Temporal lobe (tissue), 4 donors: ENCODE measurements at places on chromosomes 4 and X. TPM values are rescaled to one million over a fixed set of nuclear protein-coding genes. Genes with fewer than 3 reads are reported as not detected.

Gene ARHGAP36
- total RNA-seq: under 0.01 TPM

Gene P2RY8
- not detected for total RNA-seq

Gene SGMS2
- total RNA-seq: 2.5 TPM

Gene RAB40AL
- 0.98 TPM for total RNA-seq

Gene SPATA4
- 0.49 TPM for total RNA-seq

Gene AMER1
- 9.8 TPM for total RNA-seq

Gene SLC7A11
- 31.5 TPM for total RNA-seq

Gene TADA2B
- 17.0 TPM for total RNA-seq

Gene PPEF2
- total RNA-seq: under 0.01 TPM

Gene CNKSR2
- total RNA-seq: 138 TPM

Gene PRICKLE3
- 0.74 TPM for total RNA-seq

Gene PAGE2
- total RNA-seq: not detected
